ENCODE measurements at places on chromosomes 12 and 14.

GRCh38 chr12:53961025-53961761 is 6.5 kb downstream of the HOXC12 start:
- no peak for DNase-seq

DNA sequence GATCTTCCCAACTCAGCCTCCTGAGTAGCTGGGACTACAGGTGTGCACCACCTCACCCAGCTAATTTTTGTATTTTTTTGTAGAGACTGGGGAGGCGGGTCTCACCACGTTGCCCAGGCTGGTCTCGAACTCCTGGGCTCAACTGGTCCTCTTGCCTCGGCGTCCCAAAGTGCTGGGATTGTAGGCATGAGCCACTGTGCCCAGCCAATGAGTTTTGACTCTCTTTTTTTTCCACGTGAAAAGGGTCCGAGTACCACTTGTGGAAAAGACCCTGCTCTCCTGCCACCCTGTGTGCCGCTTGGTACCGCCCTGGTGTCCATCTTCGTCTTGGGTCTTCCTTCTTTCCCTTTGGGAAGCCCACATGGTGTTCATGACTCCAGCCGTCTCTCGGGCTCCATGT is 17.6 kb downstream of the TEDC1 start:
- no peak for DNase-seq

GRCh38 chr12:64097366-64098105 is 124.6 kb downstream of the KICS2 start:
- no peak for DNase-seq

DNA sequence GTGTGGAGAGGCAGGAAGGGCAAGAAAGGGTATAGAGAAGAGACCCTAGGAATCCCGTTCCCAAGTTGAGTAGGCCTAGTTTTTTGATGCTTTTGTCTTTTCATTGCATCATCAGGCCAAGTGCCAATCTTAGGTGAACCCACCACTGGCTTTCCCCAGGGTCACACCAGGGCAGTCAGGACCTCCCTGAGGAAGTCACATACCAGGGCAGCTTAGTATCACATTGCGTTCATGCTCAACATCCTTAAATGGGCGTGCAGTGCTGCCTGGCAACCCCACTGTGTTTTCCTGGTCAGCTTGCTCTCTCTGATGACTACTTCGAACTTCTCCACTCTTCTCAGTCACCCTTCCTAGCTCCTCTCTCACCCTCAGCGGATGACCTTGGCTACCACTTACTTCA is 9.0 kb downstream of the ASIC1 start:
- DNase-seq: no peak

DNA sequence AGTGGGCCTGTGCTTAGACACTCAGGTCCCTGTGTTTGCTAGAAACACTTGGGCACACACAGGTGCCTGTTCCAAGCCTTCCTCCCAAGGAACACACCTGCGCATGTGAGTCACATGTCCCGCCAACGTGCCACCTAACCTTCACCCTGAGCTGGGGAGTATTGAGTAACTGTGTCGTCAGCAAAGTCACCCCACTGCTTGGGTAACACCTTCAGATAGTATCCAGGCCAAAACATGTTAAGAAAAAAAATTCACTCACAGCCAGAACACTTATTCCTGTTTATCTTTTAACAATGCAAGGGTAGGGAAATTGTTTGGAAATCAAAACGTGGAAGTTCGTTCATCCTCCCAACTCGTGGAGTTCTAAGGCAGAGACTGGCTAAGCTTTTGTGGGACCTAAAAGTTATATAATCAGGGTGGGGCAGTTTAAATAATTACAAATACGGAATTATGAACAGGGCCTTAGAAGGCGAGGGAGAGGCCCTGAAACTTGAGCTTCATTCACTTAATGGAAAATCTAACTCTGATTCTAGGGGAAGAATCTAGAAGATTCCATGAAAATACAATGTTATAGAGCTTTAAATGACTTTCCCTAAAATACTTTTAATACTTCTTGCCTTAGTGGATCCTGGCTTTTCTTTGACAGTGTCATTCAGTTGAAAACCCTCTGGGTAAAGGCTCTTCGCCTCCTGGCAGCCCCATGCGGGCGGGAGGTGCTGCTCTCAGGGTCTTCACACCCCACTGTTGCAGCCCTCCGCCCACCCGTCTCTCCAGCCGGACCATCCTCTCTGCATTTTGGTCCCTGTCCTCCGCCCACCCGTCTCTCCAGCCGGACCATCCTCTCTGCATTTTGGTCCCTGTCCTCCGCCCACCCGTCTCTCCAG is 30.3 kb upstream of the ADIPOR2 start:
- no peak for DNase-seq

DNA sequence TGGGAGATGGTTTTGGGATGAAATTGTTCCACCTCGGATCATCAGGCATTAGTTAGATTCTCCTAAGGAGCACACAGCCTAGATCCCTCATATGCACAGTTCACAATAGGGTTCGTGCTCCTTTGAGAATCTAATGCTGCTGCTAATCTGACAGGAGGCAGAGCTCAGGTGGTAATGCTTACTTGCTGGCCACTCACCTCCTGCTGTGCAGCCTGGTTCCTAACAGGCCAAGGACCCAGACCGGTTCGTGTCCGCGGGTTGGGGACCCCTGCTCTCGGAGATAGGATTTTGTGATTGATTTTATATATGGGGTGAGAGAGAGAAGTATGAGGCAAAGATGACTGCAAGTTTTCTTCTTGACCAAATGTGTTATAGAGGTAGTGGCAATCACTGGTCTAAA is 57.5 kb downstream of the CCDC91 start:
- DNase-seq: no peak

GRCh38 chr14:101133068-101133467 is 229.5 kb upstream of the RTL1 start:
- no peak for DNase-seq

GRCh38 chr12:98725476-98726247 is 80.6 kb downstream of the APAF1 start:
- DNase-seq: peak; percentile 82

GRCh38 chr14:81256289-81256960 is 35.7 kb upstream of the GTF2A1 start:
- DNase-seq: no peak

DNA sequence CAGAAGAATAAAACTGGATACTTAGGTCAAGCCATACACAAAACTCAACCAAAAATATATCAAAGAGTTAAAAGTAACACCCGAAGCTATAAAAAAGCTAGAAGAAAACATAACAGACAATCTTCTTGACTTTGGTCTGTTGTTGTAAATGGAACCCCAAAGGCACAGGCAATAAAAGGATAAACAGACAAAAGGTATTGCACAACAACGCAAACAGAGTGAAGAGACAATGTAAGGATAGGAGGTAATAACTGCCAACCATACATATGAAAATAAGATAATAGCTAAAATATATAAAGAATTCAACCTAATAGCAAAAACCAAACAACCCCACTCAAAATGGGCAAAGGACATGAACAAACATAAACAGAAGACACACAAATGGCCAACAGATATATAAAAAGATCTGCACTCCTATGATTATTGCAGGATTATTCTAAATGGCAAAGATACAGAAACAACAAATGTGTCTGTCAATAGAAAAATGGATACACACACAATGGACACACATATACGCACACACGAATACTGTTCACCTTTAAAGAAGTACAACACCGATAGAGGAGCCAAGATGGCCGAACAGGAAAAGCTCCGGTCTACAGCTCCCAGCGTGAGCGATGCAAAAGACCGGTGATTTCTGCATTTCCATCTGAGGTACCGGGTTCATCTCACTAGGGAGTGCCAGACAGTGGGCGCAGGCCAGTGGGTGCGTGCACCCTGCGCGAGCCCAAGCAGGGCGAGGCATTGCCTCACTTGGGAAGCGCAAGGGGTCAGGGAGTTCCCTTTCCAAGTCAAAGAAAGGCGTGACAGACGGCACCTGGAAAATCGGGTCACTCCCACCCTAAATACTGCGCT is 1137.1 kb downstream of the FSCB start:
- DNase-seq: no peak

- no peak for DNase-seq
Observed at GRCh38 chr12:128471491-128471890, 204.5 kb downstream of the TMEM132C start.

DNA sequence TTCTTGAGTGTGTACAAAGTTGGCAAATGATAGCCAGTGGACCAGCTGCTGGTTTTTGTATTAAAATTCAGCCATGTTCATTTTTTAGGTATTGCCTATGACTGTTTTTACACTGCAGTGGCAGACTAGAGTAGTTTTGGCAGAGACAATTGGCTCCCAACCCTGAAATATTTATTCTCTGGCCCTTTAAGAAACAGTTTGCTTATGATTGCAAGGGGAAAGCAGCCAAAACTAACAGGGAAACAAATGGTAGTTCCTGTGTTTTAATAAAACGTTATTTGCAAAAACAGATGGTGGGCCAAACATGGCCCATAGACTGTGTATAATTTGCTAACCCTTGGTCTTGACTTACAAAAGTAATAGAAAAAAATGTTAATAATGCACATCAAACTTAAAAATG is 110.2 kb downstream of the ALX1 start:
- no peak for DNase-seq

GRCh38 chr14:51093371-51094281 is 1.3 kb downstream of the TRIM9 start:
- DNase-seq: peak; percentile 45

DNA sequence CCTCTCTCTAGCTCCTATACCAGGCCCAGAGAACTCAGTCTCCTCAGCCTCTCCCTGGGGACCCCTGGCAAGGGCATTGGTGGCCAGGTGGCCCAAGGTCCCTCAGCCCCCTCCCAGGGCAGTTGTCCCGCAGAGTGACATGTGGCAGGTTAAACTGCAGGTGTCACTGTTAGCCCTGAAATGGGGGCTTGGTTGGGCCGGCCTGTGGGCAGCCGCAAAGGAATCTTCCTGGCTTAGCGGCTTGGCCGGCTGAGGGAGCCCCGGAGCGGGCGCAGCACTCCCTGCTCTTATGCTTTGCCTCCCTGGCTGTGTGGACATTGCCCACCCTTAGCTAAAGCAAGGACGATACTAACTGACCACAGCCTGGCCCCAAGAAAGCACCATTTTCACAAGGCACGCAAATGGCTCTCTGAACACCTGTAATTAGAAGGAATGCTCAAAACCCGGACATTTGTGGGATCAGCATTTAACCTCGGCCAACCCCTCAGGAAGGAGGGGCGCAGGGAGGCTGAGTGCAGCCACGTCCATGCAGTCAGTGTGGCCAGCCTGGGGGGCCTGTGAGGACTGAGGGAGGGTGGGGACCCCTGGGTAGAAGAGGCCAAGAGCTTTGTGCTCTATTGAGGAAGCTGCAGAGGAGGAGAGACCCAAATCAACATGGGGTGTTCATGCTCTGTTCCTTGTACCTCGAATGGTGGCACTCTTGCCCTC is 82.2 kb downstream of the PAPOLA start:
- peak; percentile 77 for DNase-seq

DNA sequence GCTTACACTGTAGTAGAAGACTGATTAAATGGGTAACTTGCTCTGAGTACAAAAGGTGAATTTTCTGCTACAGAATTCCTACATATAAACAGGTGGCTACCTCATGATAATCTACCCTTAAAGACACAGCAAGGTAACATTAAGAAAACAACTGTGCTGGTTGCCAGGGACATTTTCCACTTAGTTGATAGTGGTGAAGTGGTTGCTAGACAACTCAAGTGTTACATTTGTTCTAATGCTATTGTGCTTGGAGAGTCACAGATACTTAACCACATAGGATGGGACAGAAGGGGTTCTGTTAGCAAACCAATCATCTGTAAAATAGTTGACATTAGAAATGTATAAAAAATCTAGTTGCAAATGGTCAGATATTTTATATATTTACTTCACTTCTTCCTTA is 870.3 kb upstream of the SEL1L start:
- no peak for DNase-seq

GRCh38 chr12:112564160-112564784 is 145.5 kb downstream of the PTPN11 start:
- DNase-seq: no peak

DNA sequence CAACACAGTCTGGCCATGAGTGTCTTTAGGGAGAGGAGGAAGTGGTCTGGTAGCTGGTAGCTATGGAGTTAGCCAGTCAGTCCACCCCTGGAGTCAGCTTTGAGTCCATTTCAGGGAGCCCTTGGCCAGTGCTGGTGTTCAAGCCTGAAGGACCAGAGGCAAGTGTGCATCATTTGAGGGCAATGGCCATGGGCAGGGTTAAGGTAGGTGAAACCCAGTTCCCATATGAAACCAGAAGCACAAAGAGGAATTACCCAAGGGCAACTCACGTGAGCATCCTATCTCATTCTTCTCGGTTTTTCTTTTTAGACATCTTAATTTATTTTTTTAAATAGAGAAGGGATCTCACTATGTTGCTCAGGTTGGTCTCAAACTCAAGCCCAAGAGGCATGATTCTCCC is 61.3 kb upstream of the ACTN1 start:
- no peak for DNase-seq

DNA sequence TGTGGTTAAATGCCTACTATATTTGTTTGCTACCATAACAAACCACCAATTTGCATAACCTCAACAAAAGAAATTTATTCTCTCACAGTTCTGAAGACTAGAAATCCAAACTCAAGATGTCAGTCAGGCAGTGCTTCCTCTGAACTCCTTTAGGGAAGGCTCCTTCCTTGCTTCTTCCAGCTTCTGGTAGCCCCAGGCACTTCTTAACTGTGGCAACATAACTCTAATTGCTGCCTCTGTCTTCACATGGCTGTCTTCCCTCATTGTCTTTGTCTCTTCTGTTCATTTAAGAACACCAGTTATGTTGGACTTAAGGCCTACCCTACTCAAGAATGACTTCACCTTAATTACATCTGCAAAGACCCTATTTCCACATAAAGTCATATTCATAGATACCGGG is 206.9 kb downstream of the SYT1 start:
- no peak for DNase-seq

GRCh38 chr14:29759521-29760340 is 167.9 kb downstream of the PRKD1 start:
- DNase-seq: peak; percentile 77

GRCh38 chr14:24965578-24965933 is 84.4 kb downstream of the STXBP6 start:
- no peak for DNase-seq

- DNase-seq: no peak
Observed at GRCh38 chr12:44640427-44641190, 235.5 kb downstream of the NELL2 start.

GRCh38 chr14:30356438-30357202 is 202.3 kb upstream of the G2E3 start:
- no peak for DNase-seq

GRCh38 chr12:49549735-49550692 is 11.2 kb downstream of the KCNH3 start:
- DNase-seq: no peak
